Activated CD8-positive, alpha-beta T cell treated with anti-CD3 and anti-CD28 coated beads for 36 hours (primary cell): ENCODE measurements at places on chromosomes 7 and 10.

DNA sequence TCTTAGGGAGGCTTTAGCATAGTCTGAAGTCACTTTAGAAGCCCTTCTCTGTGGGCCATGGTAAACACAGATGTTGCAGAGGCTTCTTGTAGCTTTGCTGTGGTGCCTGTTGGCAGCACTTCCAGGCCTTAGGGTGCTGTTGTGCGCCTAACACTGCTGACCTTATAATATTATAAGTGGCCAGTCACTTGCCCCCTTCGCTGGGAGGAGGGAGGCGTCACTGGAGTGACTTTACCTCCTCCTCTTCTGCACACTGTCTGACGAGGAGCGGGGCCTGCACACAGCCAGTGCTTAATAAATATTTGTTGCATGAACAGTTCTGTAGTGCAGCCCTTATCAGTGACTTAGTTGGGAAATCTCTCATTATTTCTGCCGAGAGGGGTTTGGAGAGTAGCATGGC lies 63.3 kb downstream of the WDR37 start:
- no peak for DNase-seq

DNA sequence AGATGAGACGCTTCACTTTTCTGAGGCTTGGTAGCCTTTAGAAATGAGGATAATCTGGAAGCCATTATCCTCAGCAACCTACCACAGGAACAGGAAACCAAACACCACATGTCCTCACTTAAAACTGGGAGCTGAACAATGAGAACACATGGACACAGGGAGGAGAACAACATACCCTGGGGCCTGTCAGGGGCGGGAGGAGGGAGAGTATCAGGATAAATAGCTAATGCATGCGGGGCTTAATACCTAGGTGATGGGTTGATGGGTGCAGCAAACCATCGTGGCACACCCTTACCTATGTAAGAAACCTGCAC lies 48.9 kb downstream of the LRGUK start:
- DNase-seq = no peak

DNA sequence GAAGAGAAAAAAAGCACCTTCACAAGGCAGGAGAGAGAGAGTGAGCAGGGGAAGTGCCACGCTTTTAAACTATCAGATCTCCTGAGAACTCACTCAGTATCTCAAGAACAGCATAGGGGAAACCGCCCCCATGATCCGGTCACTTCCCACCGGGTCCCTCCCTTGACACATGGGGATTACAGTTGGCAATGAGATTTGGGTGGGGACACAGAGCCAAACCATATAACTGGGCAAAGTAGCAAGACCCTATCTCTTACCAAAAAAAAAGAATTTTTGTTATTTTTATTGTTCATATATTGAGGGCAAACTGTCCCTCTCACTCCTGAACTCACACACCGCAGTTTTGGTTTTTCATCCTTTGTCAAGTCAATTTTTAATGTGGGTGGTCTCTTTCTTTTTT lies 18.2 kb upstream of the ZRANB1 start:
- no peak for DNase-seq

DNA sequence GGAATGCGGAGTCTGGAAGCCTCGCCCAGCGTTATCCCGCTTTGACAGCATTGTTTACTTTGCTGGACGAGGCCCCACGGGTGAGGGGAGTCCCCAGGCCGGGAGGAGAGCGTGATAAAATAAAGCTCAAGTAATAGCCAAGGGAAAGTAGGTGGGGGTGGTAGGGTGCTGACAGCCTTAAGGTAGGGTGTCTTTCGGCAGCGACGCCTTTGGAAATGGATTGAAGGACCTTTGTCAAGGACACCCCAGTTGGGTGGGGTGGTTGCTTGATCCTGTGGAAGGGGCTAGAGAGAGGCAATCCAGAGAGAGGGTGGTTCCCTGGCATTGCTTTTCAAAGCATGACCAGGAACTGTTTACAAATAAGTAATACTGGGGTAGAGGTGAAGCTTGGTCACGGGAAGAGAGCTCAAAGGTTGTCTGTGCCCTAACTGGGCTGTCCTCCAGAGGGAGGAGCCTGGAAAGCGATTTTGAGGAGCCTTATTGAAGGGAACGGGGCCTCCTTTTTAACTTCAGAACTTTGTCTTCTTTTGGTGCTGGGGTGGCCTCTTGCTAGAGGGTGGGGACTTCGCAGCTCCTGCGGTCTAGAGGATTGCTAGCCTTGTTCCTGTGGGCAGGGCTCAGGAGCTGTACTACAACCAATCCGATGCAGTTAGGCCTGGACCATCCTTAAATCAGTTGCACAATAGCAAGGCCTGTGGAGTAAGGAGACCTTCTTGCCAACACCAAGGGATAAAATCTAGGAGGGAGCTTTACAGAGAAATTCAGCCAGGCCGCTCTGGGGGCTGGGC lies 1.3 kb downstream of the EIF4EBP2 start:
- peak; percentile 54 for DNase-seq

GRCh38 chr7:27642271-27642670 lies 20.4 kb downstream of the HIBADH start:
- DNase-seq = no peak

DNA sequence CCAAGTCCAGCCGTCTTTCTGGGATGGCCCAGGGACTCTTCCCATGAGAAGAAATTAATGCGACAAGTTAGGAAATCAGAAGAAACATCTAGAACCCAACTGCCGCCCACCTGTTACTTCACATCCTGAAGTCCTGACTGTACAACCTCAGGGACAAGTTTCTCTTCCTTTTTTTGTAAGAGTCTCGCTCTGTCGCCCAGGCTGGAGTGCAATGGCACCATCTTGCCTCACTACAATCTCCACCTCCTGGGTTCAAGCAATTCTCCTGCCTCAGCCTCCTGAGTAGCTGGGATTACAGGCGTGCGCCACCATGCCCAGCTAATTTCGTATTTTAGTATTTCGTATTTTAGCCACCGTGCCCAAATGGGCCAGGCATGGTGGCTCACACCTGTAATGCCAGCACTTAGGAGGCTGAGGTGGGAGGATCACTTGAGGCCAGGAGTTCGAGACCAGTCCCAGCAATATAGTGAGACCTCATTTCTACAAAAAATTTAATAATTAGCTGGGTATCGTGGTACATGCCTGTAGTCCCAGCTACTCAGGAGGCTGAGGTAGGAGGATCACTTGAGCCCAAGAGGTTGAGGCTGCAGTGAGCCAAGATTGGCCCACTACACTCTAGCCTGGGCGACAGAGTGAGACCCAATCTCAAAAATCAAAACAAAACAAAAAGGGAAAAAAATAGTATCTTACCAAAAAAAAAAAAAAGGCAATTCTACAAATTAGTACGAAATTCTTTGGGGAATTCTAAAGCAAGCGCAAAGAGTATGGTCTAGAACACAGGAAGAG lies 20.8 kb downstream of the LAT2 start:
- no peak for DNase-seq
